Smooth muscle cell of the umbilical artery (primary cell): ENCODE measurements at places on chromosomes 1 and 21. TPM values are rescaled to one million over a fixed set of nuclear protein-coding genes. Genes with fewer than 3 reads are reported as not detected.

The CFH gene
- total RNA-seq, result 175 and 259 TPM in 2 replicates

The ACOT11 gene
- 1.5 and 2.4 TPM in 2 replicates for total RNA-seq

The FCN3 gene
- not detected in 2 replicates for total RNA-seq

The DARS2 gene
- total RNA-seq, result 14.0 and 27.9 TPM in 2 replicates

The RPS6KC1 gene
- 34.4 and 47.2 TPM in 2 replicates for total RNA-seq

The SELE gene
- not detected in 2 replicates for total RNA-seq

The FAM72D gene
- 0.59 and 1.4 TPM in 2 replicates for total RNA-seq

The CFAP74 gene
- not detected in 2 replicates for total RNA-seq

The ANKRD45 gene
- under 0.01 and 2.6 TPM in 2 replicates for total RNA-seq

The CHD5 gene
- total RNA-seq, result under 0.01 and 0.18 TPM in 2 replicates

The PLA2G4A gene
- 9.2 and 19.3 TPM in 2 replicates for total RNA-seq

The DMBX1 gene
- total RNA-seq, result not detected in 2 replicates

The TRAF3IP3 gene
- not detected in 2 replicates for total RNA-seq

The FMO5 gene
- total RNA-seq, result 0.32 and 1.5 TPM in 2 replicates

The PTPN7 gene
- not detected in 2 replicates for total RNA-seq

The OR10Z1 gene
- not detected in 2 replicates for total RNA-seq

The CREB3L4 gene
- 4.8 and 5.6 TPM in 2 replicates for total RNA-seq

The C1orf185 gene
- not detected in 2 replicates for total RNA-seq

The RGS5 gene
- total RNA-seq, result 11.0 and 33.9 TPM in 2 replicates

The CD247 gene
- total RNA-seq, result not detected in 2 replicates

The KCNK2 gene
- total RNA-seq, result 5.3 and 25.5 TPM in 2 replicates

The OLIG2 gene
- not detected in 2 replicates for total RNA-seq

The ILDR2 gene
- not detected in 2 replicates for total RNA-seq

The LORICRIN gene
- total RNA-seq, result not detected in 2 replicates

The SELENBP1 gene
- 11.2 and 14.6 TPM in 2 replicates for total RNA-seq

The FOXO6 gene
- total RNA-seq, result under 0.01 TPM in 1 of 2 replicates, not detected in the other
